ENCODE measurements at places on chromosomes 16 and 17.

DNA sequence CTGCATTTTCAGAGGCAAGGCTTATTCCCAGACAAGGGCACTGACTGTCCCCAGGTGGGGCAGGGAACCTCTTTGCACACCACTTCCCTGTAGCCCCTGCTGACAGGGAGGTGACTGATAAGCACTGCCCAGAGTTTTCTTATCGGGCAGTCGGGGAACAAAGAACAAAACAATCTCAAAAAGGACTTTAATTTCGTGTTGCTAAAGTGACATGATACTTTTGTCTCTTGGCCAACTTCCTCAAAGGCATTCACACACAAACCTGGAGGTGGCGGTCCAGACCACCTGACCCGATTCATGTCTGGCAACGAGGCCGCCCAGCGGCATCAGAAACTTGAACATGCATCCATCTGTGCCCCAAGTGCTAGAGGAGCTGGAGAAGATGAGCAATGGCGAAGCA is 28.9 kb downstream of the ZDHHC7 start:
- DNase-seq = no peak

GRCh38 chr17:14793237-14793636 is 471.9 kb downstream of the PMP22 start:
- no peak for DNase-seq

DNA sequence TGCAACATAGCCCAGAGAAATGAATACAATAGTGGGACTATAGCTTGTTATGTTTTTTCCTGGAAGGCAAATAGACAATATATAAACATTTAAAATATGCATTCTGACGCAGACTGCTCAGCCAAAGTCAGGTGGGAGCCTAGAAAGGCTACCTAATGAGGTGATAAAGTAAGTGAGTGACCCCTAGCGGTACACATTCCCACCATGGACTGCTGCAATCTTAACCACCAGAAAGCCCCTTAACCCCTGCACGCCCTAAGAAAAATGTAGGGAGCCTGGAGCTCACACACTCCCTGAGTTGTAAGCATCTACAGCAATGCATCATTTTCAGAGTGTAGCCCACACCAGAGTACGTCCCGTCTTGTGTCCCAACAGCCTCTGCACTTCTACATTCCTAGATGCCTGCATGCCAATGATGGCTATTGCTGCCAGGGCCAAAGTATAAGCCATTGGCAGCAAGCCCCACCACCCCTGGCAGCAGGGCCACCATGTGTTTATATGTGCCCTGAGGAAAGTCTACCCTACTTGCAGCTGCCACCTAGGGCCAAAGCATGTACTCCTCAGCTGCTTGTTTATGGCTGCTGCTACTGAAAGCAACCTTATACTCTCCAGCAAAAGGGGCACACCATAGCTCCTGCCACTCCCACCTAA is 127.6 kb downstream of the KIF2B start:
- DNase-seq = no peak

DNA sequence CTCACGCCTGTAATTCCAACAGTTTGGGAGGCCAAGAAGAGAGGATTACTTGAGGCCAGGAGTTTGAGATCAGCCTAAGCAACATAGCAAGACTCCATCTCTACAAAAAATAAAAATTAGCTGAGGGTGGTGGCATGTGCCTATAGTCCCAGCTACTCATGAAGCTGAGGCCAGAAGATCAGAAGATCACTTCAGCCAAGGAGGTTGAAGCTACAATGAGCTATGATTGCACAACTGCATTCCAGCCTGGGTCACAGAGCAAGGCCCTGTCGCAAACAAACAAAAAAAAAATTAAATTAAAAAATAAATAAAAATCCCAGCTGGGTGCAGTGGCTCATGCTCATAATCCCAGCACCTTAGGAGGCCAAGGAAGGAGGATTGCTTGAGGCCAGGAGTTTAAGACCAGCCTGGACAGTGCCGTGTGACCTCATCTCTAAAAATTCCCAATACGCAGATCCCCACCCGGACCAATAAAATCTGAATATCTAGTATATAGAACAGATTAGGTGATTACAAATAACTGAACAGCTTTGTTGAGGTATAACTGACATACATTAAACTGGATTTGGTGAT is 18.2 kb upstream of the ATF7IP2 start:
- no peak for DNase-seq

GRCh38 chr17:59668816-59669215 is 38.4 kb downstream of the PTRH2 start:
- DNase-seq = no peak

DNA sequence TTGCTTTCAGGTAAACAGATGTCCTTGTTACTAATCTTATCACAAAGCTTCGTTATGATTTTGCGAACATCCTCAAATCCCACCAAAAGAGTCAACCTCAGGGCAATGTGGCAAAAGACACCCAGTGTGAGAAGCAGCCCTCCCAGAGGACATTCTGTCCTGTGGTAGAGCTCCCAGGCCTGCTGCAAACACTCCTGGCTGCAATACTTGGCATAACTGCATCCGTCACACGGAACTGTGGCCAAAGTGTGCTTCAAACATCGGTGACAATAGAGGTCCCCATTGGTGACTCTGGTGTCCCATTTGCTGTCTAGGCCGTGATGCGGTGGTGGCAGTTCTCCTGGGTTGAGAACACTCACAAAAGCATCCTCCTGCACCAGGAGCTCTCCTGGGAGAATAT is 29.5 kb downstream of the SMYD4 start:
- DNase-seq = no peak

GRCh38 chr16:85935391-85935973 is 36.5 kb downstream of the IRF8 start:
- no peak for DNase-seq

GRCh38 chr17:45915263-45915662 is 20.9 kb downstream of the MAPT start:
- no peak for DNase-seq

DNA sequence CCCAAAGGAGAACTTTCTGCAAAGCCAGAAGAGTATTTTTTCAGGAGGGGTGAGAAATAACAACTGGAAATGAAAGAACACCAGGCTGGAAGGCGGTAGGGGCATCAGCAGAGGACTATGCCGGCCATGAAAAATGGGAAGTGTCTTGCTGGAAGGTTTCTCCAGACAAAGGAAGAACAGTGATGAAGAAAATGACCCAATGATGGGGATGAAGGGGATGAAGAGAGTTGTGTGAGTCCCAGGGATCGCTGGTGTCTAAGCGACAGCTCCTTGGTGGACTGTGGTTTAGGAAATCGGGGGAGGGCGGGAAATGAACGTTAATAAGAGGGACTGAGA is 623 bp downstream of the TTLL6 start:
- no peak for DNase-seq

DNA sequence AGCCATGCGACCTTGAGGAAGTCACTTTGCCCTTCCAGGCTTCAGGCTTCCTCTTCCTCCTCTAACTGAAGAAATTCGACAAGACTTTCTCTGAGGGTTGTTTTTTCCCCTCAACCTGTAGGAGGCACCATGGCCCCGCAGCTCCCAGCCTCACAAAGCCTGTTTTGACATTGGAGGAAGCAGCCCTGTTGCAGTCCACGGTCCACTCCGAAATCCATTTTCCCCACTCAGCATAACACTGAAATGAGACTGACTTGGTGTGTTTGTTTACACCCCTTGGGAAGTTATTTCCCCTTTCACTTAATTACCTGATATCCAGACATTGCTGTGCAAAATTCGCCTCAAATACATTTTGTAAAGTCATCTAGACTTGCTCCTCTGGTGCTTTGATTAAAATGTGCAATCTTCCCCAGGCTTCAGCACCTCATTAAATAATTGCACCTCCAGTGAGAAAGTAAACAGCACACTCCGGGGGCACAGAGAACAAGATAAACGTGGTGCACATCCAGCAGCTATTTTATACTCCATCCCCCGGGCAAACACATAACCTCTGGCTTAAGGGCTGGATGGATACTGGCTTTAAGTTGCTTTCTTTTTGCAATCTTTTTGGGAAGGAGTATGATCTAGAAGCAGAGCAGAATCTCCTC is 41.4 kb upstream of the PIRT start:
- DNase-seq = no peak

DNA sequence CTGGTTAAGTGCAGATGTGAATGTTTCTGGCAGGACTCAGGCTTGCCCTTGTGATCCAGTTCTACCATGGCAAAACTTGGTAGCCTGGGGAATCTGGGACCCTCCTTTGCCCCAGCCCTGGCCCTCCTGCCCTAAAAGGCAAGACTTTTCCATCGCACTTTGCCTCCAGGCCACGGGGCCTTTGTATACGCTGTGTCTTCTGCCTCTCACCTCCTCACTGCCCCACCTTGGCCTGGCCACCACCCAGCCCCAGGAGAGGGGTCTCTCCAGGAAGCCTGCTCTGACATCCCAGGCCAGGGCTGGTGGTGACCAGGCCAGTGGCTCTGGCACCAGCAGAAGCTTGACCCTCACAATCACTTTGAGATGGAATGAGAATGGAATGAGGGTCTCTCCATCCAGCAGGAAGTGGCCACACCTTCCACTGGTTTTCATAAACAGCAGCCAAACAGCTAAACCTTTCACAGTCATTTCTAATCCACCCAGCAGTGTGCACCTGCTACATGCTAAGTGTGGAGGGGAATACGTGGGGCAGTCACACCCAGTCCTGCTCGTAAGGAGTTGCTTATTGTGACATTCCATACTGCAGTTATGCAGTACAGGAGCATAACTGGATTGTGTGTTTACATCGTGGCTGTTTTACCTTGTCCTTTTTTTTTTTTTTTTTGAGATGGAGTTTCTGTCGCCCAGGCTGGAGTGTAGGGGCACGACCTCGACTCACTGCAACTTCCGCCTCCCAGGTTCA is 1.6 kb upstream of the MRPL38 start:
- no peak for DNase-seq

GRCh38 chr17:77353684-77354419 is 213.1 kb downstream of the SEC14L1 start:
- DNase-seq = no peak

DNA sequence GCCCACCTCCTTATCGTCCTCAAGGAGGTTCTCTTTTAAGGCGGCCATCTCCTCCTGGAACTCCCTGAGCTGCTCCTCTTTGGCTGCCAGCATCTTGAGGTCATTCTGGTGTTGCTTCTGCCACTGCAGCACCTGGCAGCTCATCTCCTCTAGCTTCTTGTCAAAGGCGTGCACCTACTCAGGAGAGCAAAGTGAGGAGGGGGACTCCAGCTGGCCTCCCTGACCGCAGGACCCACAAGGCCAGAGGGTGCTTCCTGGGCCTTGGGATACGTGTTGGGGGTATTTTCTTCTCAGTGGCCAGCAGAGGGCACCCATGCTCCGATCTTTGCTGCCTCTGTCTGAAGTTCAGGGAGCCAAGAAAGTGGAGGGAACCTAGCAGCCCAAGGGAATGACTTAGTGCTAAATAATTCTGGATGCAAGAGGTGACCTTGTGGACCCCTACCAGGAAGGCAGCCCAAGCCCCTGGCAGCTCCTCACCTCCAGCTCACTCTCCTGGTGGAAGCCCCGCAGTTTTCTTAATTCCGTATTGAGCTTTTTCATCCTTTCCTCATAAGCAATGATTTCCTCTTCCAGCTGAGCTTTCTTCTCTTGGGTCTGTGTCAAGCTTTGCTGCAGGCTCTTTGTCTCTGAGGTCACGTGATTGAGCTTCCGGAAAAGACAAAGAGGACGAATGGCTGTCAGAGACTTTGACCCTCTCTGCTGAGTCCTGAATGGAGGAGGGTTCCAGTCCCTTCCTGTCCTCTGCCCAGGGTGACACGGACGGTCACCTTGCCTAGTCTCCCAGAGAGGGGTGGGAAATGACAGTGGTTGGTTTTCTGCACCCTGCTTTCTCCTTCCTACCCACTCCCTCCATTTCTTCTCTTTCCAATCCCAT is 31.4 kb downstream of the DHX38 start:
- no peak for DNase-seq

DNA sequence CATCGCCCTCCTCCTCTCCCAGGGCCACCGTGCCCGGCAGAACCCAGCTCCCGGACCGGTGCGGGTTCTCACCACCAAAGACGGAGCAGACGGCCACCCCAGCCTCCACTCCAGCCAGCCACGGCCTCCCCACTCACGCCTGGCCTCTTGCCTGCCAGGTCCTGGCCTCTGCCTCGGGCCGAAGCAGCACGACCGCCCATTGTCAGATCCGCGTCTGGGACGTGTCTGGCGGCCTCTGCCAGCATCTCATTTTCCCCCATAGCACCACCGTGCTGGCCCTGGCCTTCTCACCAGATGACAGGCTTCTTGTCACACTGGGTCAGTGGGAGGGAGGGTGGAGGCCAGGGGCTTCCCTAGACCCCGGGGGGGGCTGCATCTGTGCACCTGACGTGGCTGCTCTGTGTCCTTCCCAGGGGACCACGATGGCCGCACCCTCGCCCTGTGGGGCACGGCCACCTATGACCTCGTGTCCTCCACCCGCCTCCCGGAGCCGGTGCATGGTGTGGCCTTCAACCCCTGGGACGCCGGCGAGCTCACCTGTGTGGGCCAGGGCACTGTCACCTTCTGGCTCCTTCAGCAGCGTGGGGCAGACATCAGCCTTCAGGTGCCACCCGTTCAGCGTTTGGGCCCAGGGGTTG is 6.6 kb upstream of the RHOT2 start:
- DNase-seq = no peak

- no peak for DNase-seq
Observed at GRCh38 chr17:27259356-27259755, 34.6 kb upstream of the WSB1 start.

GRCh38 chr17:43683928-43684653 is 22.4 kb upstream of the MEOX1 start:
- DNase-seq = no peak

DNA sequence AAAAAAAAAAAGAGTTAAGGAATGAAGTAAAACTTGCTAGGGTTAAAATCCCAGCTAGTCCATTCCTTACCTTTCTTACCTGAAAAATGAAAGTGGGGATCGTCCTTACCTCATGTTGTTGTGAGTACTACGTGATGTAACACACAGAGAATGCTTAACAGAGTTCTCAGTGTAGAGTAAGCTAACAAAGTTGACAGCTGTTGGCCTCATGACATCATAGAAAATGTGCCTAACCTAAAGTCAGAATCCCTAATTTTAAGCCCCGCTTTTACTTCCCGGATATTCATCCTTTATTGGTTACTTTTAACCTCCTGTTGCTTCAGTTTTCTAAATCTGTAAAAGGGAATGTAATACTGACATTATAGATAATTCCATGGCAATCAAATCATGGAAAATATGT is 505.8 kb upstream of the HSBP1 start:
- DNase-seq = no peak

Data from cortex of kidney (tissue), 1 donor.